ENCODE measurements at places on chromosomes 1 and 21.

- peak; percentile 80 for DNase-seq
Measured at GRCh38 chr1:200873116-200873670, 412 bp downstream of the GPR25 start.

GRCh38 chr1:5947978-5948680 is 44.1 kb downstream of the NPHP4 start:
- no peak for DNase-seq

DNA sequence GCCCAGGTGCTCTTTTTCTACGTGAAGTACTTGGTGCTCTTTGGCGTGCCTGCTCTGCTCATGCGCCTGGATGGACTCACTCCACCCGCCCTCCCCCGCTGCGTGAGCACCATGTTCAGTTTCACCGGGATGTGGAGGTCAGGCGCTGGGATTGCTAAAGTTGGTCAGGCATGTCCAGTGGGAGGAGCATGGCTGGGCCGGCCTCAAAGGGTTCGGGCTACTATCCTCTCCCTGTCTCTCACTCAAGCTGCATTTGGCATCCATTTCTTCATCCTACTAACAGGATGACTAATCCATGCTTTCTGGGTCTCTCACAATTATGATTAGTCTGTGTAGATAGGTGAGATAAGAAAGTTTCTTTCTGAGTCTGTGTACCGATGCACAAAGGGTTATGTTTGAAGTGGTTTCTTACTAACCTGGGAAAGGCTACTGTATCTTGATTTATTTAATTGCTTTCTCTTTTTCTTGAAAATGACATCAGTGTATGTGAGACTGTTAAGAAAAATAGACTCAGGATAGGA is 135.9 kb downstream of the HHAT start:
- peak; percentile 99 for DNase-seq

DNA sequence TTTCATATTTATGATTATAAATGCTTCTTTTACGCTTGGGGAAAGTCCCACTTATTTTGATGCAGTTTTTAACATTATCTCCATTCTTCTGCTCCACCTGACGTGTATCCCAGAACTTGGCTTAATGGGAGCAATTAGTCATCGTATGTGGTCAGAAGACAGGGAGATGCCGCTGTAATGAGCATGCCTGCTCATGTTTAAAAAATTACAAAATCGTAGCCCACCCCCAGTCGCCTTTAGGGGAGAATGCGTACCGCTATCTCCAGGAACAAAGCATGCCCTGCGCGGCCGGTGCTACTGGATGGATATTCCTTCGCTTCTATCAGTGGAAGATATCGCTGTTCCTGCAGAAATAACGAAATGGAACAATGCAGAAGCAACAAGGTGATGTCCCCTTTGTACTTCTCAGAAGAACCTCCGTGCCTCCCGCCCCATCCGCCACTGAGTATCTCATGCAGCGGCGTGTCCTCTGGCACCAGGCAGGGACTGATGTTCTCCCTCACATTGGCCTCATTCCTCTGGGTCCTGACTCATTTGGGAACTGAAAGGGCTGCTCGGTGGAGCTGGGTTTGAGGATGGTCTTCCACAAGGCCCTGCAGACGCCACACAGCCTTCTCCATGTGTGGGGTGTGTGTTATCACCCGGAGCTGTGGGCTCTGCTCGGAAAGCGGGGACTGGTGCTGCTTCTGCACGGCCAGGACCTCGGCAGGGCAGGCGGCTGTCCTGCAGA is 116.3 kb upstream of the COL6A1 start:
- DNase-seq, result no peak

DNA sequence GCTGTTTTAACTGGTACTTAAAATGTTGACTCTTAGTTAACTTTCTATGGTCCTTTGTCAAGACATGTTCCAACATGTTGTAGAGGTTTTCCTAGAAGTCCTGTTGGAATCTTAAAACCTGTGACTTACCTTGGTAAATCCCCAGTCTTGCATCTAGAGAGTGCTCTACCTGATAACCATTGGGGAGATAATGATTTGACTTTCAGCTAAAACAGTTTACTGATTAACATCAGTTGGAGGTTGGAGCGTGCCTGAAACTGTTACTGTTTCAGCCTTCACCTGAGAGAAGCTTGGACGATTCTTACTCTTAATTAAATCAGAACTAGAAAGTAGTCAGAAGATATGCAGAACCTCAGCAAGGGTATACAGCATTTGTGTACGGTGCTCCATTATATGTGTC is 8.8 kb downstream of the MDM4 start:
- no peak for DNase-seq

- DNase-seq, result no peak
Measured at GRCh38 chr1:46218443-46218842, 15.3 kb downstream of the LURAP1 start.

GRCh38 chr1:59574085-59574484 is 240.7 kb upstream of the HOOK1 start:
- DNase-seq, result no peak

GRCh38 chr1:246012341-246012740 is 494.7 kb downstream of the SMYD3 start:
- peak; percentile 63 for DNase-seq

GRCh38 chr1:116431870-116432500 is 58.9 kb downstream of the ATP1A1 start:
- DNase-seq, result no peak

- DNase-seq, result peak; percentile 62
Measured at GRCh38 chr1:158180741-158181576, at the start of gene CD1D. CD1D (plus strand) TSS chr1:158180895; CDS start chr1:158181102, 207 bp downstream.

DNA sequence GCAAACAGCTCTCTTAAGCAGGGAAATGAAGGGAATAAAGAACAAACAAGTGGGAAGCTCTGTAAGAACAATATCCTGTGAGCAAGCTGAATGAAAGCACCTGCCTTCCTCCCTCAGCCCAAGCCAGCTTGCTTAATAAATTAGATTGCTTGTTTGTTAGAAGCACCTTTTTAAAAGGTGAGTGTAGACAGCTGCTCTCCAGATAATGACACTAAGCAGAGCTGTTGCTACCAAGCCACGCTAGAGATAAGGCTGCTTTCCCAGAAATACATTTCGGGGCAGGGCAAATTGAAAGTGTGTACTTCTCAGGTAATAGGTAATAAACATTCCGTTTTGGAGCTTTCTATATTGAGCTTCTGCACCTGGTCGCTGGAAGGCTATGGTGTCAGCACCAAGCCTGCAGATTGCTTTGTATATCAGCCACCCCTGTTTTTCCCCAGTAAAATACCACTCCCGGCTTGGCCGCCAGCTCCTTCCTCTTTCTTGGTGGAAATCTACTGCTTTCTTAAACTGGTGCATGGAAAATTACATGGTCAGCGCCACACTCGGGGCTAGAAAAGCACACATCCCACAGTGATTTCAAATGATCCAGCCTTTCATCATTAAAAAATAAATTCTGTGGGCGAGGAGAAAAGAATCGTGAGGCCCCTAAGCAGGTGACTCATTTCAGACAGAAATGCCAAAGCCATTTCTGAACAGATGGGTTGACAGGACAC is 151.3 kb downstream of the ETS2 start:
- DNase-seq, result peak; percentile 89

GRCh38 chr1:205676002-205676401 is 4.3 kb downstream of the SLC45A3 start:
- DNase-seq, result no peak

DNA sequence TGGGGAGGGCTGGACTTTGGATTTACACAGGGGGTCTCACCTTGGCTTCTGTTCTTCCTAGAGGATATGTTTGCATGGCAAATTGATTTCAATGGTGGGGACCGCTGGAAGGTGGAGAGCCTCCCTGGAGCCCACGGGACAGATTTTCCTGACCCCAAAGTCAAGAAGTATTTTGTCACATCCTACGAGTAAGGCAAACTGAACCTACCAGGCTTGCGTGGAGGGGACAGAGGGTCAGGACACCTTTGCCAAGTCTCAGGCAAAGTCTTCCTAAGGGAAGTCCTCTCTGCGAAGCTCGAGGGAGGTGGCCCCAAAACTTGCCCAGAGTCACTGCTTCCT is 7.2 kb downstream of the FBXO6 start:
- DNase-seq, result no peak

DNA sequence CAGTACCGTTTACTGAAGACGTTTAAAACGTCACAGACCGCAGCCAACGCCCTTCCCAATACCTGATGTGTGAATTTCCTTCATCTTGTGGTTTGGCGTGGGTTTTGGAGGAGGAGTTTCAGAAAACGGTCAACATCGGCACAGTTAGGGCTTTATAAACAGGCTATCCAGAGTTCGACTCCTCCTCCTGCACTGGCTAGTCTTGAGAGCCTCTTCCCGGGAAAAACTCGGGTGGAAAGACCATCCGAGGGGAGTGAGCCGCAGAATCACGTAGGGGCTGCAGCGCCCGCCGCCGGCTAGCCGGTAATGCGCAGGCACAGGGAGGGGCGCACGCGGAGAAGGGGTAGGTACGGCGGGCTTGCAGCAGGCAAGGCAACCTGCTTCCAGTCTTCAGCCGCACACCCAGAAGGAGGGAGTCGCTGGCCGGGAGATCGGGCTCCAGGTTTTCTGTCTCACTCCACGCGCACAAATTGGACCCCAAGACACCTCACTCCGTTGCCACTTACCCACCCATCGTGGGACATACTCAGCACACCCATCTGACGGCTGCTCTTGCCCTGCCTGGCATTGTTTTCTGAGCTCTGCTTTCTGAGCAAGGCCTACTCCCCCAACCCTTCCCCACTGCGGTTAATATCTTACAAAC is 25.4 kb downstream of the SLC19A2 start:
- DNase-seq, result no peak

All from DMS53 (cell line).